Stimulated activated CD4-positive, alpha-beta T cell treated with anti-CD3 and anti-CD28 coated beads, Interleukin-1b, Interleukin-23, amount 100 ng/mL, for 48 hours (primary cell): ENCODE measurements at places on chromosomes 1 and 21.

GRCh38 chr1:1954831-1955441, 35.9 kb upstream of the TMEM52 start:
- peak; percentile 31 for DNase-seq

GRCh38 chr1:33180911-33181890, 642 bp downstream of the TRIM62 start:
- DNase-seq, result peak; percentile 84

- DNase-seq, result no peak
Measured at GRCh38 chr21:39686646-39687468, 58.1 kb upstream of the IGSF5 start.

- DNase-seq, result no peak
Measured at GRCh38 chr1:193103759-193104501, 1.3 kb downstream of the GLRX2 start.

- no peak for DNase-seq
Measured at GRCh38 chr1:107993920-107994319, 28.9 kb upstream of the VAV3 start.

GRCh38 chr1:158248118-158248517, 6.1 kb upstream of the CD1A start:
- no peak for DNase-seq

DNA sequence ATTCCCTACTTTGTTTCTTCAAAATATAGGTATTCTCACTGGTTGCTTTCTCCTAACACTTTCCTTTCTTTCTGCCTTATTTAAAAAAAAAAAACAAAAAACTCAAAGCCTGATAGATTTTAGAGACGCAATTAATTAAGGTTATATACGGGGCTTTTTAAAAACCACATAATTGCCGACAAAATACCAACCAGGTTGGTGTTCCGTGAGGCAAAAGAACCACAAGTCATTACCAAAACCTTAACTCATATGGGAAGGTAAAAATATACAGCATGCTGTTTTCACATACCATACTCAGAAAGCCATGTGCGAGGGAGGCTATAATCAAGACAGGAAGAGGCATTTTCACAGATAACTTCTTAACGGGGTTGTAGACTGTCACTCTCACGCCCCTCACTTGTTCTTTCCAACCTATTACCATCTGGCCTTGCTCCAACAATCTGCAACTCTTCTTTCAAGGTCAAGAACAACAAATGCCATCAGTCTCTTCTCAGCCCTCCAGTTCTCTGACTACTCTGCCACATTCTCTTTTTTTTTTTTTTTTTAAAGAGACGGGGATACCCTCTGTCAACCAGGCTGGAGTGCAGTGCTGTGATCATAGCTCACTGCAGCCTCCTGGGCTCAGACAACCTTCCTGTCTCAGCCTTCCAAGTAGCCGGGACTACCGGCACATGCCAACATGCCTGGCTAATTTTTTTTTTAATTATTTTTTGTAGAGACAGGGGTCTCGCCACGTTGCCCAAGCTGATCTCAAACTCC, 102.6 kb downstream of the APP start:
- DNase-seq, result no peak

GRCh38 chr1:69919129-69919921, 286.1 kb downstream of the LRRC40 start:
- DNase-seq, result no peak

GRCh38 chr1:182446033-182446669, 3.8 kb upstream of the RGSL1 start:
- peak; percentile 11 for DNase-seq

DNA sequence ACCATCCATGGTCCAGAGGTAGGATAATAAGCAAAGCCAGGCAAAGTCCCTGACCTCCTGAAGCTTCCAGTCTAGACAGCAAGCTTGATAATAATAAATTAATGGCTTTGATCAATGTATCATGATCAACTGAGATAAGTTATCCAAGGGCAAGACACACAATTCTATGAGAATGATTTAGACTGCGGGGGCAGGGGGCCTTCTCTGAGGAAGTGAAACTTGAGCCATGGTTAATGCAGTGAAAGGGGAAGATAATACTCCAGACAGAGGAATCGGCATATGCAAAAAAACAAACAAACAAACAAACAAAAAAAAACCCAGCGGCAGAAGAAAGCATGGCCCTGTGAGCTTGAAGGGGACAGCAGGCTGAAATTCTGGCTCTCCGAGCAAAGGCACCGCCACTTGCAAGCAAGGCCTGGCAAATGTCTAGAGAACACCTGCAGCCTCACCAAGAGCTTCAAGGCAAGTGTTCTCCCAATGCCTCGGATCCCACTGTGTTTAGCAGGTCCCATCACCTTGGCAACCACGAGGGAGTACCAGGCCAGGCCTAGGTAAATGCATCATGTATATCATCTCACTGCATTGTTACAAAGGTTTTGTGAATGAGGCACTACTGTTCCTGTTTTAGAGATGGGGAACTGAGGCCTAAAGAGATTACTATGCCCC, 24.9 kb downstream of the CSMD2 start:
- no peak for DNase-seq

- DNase-seq, result no peak
Measured at GRCh38 chr1:119720866-119721440, 9.2 kb downstream of the PHGDH start.

- no peak for DNase-seq
Measured at GRCh38 chr1:62585469-62586155, 11.7 kb upstream of the ANGPTL3 start.
